ENCODE measurements at places on chromosomes 4 and X. TPM values are rescaled to one million over a fixed set of nuclear protein-coding genes. Genes with fewer than 3 reads are reported as not detected.
A peak's percentile ranks its signal among the peaks of the same experiment; 100 is the strongest.

DNA sequence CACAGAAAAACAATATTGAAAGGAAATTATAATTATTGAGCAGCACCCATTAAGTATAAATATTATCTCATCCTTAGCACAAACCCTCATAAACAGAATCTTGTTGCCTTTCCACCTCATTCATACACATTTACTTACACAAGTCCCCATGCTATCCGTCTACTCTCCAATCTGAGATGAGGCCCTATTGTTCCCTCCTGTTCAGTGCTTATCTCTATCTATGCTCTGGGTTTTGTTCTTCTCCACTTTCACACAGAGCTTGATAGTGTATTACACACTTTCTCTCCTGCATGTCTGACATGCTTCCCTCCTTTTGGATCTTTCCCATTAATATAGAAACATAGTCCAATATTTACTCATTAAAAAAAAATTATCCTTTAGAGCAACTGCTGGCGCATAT is 238.2 kb upstream of the MAB21L2 start:
- no peaks in the 10 kb centered on the region for H3K4me1 ChIP-seq
- H3K4me3 ChIP-seq: no peak overlapping the region
- DNase-seq: no peak
- no peak overlapping the region for H3K27ac ChIP-seq
- peaks cover 3% of the 10 kb centered on the region for H3K36me3 ChIP-seq

- no peak overlapping the region for H3K4me3 ChIP-seq
- no peak overlapping the region for H3K27ac ChIP-seq
- H3K4me1 ChIP-seq: no peaks in the 10 kb centered on the region
- no peaks in the 10 kb centered on the region for H3K27me3 ChIP-seq
- DNase-seq: no peak
Measured at GRCh38 chr4:146978641-146979040, 33.0 kb upstream of the TTC29 start.

DNA sequence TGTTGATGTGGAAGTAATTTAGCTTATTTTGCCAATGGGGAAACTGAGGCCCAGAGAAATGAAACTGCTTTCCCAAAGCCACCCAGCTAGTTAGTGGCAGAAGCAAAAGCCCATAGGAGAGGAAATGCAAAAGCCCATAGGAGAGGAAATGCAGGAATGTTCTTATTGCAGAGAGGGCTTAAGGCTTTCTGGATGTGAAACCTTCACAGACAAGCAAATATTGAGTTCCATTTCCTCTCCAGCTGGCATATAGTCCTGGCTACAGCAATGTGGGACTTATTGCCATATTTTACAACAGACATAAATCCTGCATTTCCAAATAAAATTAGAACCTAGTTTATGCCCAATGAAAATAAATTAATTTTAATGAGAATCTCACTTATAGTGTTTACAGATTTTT is 69.7 kb downstream of the TMEM154 start:
- DNase-seq: no peak
- no peaks in the 10 kb centered on the region for H3K4me1 ChIP-seq
- no peaks in the 10 kb centered on the region for H3K36me3 ChIP-seq
- no peaks in the 10 kb centered on the region for H3K27me3 ChIP-seq

- H3K4me1 ChIP-seq: no peaks in the 10 kb centered on the region
- H3K4me3 ChIP-seq: no peak overlapping the region
- no peaks in the 10 kb centered on the region for H3K27me3 ChIP-seq
- H3K36me3 ChIP-seq: no peaks in the 10 kb centered on the region
Measured at GRCh38 chr4:188408244-188409030, 269.2 kb downstream of the TRIML1 start.

LRRC66 gene
- total RNA-seq: 0.25 TPM

DNA sequence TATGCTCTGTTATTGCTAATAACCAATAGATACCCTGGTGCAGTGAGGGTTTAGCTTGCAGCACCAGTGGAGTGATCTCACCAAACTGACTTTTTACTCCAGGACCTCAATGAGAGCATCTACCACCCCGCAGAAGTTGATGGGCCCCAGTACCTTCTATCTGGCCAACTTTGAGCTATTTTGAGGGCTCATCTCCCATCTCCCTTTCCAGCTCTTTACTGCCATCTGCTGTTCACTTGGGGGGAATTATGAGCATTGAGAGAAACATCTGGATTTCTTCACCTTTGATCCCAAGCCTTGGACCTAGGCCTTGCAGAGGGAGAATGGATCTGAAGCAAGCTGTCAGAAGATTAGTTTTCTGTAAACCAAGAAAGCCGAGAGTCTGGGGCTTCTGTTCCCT is 143.6 kb downstream of the TMEM164 start:
- no peaks in the 10 kb centered on the region for H3K4me1 ChIP-seq
- H3K36me3 ChIP-seq: no peaks in the 10 kb centered on the region
- DNase-seq: no peak
- H3K4me3 ChIP-seq: no peak overlapping the region
- H3K27ac ChIP-seq: no peak overlapping the region

ZNF157 gene
- total RNA-seq: 0.05 TPM

- no peak overlapping the region for H3K4me3 ChIP-seq
- H3K27ac ChIP-seq: no peak overlapping the region
- no peaks in the 10 kb centered on the region for H3K4me1 ChIP-seq
- DNase-seq: no peak
- H3K36me3 ChIP-seq: no peaks in the 10 kb centered on the region
Measured at GRCh38 chr4:10058371-10058770, 37.1 kb upstream of the SLC2A9 start.

CPLX1 gene
- 0.14 TPM for total RNA-seq

DNA sequence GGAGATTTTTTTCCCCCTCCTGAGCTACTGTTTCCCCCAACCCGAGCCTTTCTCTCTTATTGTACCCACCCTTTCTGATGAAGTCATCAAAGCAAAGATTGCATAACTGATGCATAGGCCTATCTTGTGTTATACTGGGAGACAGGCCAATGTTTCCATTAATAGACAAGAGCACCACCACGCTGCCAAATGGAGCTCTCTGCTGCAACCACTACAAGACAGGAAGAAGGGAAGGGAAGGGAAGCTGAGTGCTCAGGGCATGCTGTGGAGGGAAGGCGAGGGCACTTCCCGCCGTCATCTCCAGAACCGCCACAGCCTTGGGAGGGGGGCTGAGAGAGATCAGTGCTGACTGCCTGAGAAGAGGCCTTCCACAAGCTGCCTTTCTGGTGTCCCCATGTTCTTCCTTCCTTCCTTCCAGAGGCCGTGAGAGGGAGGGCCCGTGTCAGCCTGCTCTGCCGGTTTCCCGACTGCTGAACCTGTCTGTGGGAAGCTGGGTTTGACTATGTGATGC is 75.0 kb downstream of the MGST2 start:
- H3K4me3 ChIP-seq: peak overlapping the region; percentile 26
- no peaks in the 10 kb centered on the region for H3K27me3 ChIP-seq
- H3K4me1 ChIP-seq: peaks cover 7% of the 10 kb centered on the region
- no peaks in the 10 kb centered on the region for H3K36me3 ChIP-seq
- peak overlapping the region; percentile 67 for H3K27ac ChIP-seq

GRCh38 chr4:89324671-89325070 is 17.1 kb upstream of the GPRIN3 start:
- H3K27ac ChIP-seq: no peak overlapping the region
- no peaks in the 10 kb centered on the region for H3K36me3 ChIP-seq
- DNase-seq: no peak
- no peaks in the 10 kb centered on the region for H3K27me3 ChIP-seq
- H3K4me1 ChIP-seq: no peaks in the 10 kb centered on the region
- no peak overlapping the region for H3K4me3 ChIP-seq

OPRPN gene
- not detected for total RNA-seq

DNA sequence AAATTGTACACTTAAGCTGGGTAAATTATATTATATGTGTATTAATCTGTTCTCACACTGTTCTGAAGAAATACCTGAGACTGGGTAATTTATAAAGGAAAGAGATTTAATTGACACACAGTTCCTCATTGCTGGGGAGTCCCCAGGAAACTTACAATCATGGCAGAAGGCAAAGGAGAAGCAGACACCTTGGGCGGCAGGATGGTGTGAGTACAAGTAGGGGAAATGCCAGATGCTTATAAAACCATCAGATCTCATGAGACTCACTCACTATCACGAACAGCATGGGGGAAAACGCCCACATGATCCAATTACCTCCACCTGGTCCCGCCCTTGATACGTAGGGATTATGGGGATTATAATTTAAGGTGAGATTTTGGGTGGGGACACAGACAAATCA is 34.9 kb downstream of the PDE5A start:
- H3K36me3 ChIP-seq: no peaks in the 10 kb centered on the region
- H3K27me3 ChIP-seq: no peaks in the 10 kb centered on the region
- no peak overlapping the region for H3K4me3 ChIP-seq
- no peak overlapping the region for H3K27ac ChIP-seq
- no peak for DNase-seq

GRCh38 chr4:113221990-113222389 is 172.5 kb downstream of the ANK2 start:
- H3K36me3 ChIP-seq: no peaks in the 10 kb centered on the region
- no peaks in the 10 kb centered on the region for H3K27me3 ChIP-seq
- H3K27ac ChIP-seq: no peak overlapping the region
- H3K4me1 ChIP-seq: no peaks in the 10 kb centered on the region

DNA sequence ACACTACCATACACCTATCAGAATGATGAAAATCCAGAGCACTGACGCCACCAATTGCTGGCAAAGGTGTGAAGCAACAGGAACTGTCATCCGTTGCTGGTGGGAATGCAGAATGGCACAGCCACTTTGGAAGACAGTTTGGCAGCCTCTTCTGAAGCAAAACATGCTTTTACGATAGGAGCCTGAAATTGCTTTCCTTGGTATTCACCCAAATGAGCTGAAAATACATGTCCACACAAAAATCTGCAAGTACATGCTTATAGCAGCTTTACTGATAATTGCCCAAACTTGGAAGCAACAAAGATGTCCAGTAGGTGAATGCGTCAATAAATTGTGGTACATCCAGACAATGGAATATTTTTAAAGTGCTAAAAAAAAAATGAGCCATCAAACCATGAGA is 322.8 kb upstream of the FAT1 start:
- no peak overlapping the region for H3K27ac ChIP-seq
- no peak for DNase-seq
- H3K36me3 ChIP-seq: no peaks in the 10 kb centered on the region
- H3K4me1 ChIP-seq: no peaks in the 10 kb centered on the region

TRPC5OS gene
- not detected for total RNA-seq
